ENCODE measurements at places on chromosomes 16 and 17.

- DNase-seq, result no peak
These were observed 7.4 kb downstream of the PNPO start for GRCh38 chr17:47948706-47949196.

- no peak for DNase-seq
These were observed 201.6 kb downstream of the TMEM114 start for GRCh38 chr16:8388684-8389083.

- peak; percentile 73 for DNase-seq
These were observed 6.1 kb downstream of the CAMKK1 start for GRCh38 chr17:3886776-3887175.

GRCh38 chr17:67712375-67712774, 5.4 kb upstream of the NOL11 start:
- DNase-seq, result no peak

DNA sequence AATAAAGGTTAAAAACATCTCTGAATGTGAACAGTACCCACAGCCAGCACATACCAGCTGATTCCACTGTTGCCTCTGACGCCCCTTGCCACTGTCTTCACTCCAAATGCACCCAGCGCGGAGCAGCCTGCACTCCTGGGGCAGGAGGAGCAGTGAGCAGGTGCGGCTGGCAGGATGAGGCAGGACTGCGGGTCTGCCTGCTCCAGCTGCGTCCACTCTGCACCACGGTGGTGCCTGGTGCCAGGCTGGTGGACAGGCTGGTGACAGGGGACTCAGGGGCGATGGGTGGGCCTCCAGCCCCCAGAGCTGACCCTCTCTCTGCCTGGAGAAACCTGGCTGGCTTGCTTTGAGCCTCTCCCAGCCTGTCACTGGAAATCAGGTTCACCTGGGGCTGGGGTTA, 9.4 kb downstream of the RAB40B start:
- DNase-seq, result no peak

DNA sequence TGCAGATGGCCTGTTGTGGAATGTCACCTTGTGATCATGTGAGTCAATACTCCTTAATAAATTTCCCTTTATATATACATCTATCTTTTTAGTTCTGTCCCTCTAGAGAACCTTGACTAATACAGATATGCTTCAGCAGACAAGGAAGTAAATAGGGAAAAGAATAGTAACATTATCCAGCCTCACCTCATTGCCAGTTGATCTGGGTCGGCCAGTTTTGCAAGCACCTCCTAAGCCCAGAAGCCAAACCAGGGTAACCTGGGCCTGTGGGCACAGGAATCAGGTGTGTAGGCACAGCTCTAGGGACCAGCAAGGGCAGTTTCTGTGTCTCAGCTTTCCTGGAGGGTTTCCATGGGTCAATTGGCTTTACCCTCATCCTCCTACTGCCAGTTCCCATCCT, 11.9 kb upstream of the CCL17 start:
- DNase-seq, result no peak

DNA sequence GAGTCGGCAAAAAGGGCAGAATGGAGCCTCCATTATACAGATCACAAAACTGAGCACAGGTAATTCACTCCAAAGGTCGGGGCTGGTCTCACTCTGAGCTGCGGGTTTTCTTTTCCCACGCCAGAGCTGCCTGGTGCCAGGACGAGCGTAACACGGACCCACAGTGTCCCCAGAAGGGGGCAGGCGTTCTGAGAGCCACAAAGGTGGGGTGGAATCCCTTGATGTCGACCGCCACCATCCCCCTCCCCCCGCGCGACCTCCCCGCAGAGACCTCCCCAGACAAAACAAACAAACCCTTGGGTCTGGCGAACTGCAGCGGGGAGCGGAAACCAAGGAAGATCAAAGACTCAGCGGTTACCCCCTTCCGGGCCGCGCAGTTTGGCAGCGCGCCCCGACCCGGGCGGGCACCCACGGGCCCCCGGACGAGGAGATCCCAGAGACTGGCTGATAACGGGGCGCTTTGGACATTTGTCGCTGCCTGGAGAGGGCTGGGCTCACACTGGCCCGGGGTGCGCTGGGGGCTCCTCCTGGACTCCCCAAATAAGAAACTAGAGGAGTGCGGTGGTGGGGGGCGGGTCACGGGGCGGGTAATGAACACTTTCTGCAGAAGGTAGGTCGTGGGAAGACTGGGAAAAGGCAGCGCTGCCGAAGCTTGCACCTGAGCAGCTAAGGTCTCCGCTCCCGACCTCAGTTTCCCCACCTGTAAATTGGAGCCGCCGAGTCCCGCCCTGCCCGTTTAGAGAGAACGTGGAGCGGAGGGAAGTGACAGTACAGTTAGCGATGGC, 664 bp upstream of the NKD1 start:
- peak; percentile 32 for DNase-seq

DNA sequence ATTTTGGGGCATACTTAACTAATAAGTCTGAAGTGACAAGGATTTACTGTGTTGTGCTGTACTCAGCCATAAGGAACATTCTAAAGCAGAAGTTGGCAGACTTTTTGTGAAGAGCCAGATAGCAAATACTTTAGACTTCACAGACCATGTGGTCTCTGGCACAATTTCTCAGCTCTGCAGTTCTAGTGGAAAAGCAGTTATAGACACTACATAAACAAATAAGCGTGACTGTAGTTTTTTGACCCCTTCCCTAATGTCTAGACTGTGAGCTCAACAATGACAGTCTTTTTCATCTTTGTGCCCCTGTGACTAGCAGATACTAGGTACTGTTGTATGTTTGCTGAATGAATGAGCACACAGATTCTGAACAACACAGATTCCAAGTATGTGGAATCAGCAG, 4.9 kb downstream of the RPAIN start:
- peak; percentile 57 for DNase-seq

GRCh38 chr16:58339452-58339981, 44.7 kb upstream of the PRSS54 start:
- DNase-seq, result no peak

DNA sequence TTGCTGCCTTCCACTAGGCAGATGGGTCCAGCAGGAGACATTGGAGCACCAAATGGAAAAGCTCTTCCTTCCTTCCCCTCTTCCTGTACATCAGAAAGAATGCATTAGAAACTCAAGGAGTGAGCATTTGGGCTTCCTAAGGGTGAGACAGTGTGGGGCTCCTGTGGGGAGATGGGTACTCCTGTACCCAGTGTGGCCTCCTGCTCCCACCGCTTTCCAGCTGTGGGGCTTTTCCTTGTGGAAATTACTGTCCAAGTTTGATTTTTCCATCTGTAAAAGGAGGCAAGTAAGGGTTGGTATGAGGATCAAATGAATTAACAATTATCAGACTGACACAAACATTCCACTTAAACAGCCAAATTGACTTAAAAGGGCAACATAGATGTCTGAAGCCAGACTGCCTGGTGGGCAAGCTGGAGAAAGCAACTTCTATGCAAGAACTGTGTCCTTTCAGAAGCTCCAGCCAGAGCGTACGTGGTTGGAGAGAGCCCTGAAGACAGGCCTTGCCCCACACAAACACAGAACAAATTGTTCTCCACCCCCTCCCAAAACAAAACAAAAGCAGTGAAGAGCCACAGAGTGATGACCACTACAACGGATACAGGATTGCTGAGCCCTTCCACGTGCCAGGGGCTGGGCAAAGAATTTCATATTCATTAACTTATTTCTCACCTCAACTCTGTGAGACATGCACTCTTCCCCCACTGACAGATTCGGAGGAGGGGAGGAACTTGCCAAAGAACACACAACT, 23.1 kb upstream of the ALDH3A1 start:
- no peak for DNase-seq

DNA sequence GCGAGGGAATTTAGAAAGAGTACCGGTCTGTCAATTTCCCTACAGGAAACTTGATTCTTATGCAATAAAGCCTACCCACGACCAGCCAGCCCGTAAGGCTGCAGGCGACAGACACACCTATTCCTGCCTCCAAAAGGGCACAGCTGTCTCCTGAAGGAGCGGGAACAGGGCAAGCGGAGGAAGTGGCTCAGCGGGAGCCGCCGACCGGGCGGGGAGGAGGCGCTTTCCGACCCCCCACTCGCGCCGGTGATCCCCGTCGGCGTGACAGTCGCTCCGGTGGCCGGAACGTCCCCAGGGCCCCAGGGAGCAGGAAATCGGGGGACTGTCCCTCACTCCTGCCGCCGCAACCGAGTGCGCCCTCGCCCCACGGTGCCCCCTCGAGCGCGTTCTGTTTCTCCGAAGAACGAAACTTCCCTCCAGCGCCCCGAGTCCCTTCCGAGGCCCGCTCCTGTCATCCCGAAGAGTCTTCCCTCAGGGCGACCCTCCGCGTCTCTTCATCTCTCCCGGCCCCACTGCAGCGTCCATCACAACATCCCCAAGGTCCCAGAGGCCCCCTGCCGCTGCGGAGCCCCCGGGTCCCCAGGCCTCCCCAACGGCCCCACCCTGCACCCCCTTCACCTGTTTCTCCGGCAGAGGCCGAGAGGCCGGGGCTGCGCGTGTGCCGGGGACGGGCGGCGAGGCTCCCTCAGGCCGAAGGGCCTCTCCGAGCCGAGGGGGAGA, 421 bp downstream of the STAT3 start:
- no peak for DNase-seq

- no peak for DNase-seq
These were observed 47.3 kb downstream of the TBC1D16 start for GRCh38 chr17:79988185-79988971.

GRCh38 chr16:77790912-77791311, 2.5 kb downstream of the VAT1L start:
- DNase-seq, result no peak

All from pons (tissue), 1 donor.